ENCODE measurements at places on chromosomes 1 and 21.

- DNase-seq: no peak
Measured at GRCh38 chr1:39405358-39405757, 86.1 kb upstream of the BMP8A start.

DNA sequence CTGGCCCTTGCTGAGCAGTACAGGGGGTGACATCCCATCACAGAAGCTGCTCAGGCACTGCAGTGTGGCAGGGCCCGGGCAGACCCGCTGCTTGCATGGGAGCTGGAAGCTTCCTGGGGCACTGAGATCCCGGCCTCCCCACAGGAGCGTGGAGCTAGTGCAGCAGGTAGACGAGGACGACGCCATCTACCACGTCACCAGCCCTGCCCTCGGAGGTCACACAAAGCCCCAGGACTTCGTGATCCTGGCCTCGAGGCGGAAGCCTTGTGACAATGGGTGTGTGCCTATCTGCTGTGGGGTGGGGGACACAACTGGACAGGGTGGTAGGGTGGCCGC lies 16.4 kb downstream of the FAM151A start:
- DNase-seq: no peak

DNA sequence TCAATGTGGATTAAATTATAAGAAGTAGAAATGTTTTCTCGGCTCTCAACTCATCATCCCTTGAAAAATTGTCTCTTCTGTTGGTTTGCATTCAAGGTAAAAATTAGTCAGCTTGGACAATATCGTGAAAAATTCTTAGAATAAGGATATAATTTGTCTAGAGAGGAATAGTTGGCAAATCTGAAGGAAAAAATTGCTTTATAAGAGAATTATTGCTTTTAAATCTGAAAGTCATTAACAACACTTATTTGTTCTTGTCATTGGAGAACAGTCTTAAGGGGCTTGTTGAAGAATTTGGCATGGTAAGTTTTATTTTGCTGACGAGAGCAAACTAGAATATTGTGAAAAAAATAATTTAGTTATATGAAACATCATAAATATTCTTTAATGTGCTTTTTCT lies 26.4 kb downstream of the ANGPTL1 start:
- no peak for DNase-seq

- DNase-seq: no peak
Measured at GRCh38 chr1:25899792-25900191, 6.4 kb downstream of the STMN1 start.

DNA sequence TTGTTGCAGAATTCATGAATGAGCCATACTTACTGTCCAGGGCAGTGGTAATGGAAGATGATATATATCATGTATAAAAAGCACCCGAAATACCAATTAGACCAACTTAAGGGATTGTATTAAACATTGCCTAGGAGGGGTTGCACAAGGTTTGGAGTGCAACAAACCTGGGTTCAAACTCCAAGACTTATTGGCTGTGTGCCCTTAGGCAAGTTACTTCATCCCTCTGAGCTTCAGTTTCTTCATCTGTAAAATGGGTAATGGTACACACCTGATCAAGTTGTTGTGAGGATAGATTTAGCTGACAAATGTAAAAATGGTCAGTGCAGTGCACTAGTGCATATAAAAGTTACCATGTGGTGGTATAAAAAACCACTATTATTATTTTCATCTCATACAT lies 9.8 kb upstream of the PPP1R15B start:
- DNase-seq: no peak

DNA sequence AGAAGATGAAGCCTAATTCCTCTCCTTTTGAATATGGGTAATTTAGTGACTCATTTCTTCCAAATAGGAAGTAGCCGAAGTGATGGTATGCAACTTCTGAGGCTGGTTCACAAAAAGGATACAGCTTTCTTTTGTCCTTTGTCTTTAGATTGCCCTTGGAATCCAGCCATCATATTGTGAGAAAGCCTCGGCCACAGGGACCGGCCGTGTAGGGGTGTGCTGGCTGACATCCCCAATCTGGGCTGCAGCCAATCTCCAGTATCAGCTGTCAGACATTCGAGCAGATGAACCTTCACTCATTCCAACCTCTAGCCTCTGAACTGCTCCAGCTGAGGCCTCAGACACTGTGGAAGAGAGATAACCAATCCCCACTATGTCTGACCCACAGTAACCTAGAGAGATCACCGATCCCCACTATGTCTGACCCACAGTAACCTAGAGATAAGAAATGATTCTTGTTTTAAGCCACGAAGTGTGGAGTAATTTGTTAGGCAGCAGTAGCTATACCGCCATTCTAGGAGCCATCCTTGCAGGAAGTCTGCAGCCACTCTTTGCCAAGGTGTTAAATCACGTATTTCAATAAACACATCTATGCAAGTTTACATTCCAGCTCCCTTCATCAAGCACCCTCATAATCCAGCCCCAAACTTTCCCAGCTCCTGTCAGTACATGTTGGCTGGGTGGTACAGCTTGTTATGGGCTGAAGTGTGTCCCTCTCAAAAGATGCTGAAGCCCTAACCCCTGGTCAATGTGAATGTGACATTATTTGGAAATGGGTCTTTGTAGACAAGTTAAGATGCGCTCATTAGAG lies 2.9 kb upstream of the DIP2A start:
- DNase-seq: no peak

DNA sequence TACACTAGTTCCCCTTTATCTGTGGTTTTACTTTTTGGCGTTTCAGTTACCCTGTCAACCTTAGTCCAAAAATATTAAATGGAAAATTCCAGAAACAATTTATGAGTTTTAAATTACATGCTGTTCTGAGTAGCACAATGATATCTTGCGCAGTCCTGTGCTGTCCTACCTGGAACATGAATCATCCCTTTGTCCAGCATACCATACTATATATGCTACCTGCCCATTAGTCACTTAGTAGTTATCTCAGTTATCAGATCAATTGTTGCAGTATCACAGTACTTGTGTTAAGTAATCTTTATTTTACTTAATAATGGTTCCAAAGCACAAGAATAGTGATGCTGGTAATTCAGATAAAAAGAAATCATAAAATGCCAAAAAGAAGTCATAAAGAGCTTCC lies 52.7 kb downstream of the AGBL4 start:
- DNase-seq: no peak

DNA sequence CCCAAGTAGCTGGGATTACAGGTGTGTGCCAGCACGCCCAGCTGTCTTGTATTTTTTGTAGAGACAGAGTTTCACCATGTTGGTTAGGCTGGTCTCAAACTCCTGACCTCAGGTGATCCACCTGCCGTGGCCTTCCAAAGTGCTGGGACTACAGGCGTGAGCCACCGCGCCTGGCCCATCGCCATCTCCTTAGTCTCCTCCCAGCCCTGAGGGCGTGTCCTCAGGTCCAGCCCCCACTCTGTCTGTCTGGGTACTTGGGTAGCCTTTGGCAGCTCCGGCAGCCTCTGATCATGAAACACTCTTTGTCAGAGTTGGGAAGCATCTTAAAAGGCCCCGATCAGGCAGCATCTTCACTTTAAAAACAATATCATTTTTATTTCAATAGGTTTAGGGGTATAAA lies 90.3 kb upstream of the DISP3 start:
- no peak for DNase-seq

- no peak for DNase-seq
Measured at GRCh38 chr1:152932170-152932811, 14.7 kb upstream of the SPRR5 start.

DNA sequence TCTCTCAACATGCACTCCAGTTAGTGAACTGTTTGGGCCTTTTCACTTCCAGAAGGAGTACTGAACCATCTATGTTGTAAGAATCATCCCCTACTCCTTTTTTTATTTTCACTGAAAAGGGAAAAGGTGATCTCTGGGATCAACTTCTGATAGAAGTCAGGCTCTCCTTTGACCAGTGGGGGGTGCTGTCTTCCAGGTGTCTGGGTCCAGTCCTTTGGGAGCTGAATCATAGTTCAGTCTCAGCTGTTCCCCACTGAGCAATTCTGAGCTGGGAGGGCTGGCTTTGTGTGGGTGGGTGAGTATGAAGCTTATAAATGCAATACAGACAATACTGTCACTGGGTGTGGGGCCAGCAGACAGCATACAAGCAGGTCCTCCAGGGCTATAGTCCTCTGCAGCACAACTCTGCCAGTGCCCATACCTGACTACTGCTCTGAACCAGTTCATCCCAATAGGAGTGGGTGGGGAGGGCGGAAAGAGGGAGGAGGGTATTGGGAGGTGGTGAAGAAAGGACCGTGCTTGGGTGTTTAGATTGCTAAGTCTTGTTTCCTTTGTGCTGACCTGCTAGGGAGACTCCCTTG lies 12.5 kb upstream of the SARS1 start:
- peak; percentile 58 for DNase-seq

DNA sequence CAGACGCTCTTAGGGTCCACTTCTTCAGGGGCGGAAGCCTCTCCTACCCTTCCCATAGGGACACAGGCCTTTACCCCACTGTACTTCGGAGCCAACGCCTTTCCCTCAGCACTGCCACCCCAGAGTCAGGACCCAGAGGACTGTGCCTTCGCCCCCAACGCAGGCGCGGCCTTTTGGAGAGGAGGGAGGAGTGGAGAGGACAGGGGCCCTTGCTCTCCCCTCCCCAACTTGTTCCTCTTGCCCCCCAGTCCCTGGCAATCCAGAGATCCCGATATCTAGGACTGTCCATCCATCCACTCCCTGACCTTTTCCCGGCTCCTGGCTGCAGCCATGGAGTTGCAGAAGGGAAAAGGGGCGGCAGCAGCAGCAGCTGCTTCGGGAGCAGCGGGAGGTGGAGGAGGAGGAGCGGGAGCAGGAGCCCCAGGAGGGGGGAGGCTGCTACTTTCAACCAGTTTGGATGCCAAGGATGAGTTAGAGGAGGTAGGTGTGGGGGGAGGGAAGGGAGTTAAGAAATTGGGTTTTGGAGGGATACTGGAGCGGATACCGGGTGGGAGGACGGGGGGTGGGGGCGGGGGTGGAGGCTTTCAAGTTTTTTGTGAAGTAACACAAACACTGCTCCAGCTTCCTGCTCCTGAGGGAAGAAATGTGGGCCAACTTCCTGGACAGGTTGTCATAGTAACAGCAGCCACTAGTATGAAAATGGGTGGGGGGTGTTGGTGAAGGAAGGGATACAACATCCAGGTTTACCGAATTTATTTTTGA lies 636 bp downstream of the INTS3 start:
- DNase-seq: peak; percentile 36

DNA sequence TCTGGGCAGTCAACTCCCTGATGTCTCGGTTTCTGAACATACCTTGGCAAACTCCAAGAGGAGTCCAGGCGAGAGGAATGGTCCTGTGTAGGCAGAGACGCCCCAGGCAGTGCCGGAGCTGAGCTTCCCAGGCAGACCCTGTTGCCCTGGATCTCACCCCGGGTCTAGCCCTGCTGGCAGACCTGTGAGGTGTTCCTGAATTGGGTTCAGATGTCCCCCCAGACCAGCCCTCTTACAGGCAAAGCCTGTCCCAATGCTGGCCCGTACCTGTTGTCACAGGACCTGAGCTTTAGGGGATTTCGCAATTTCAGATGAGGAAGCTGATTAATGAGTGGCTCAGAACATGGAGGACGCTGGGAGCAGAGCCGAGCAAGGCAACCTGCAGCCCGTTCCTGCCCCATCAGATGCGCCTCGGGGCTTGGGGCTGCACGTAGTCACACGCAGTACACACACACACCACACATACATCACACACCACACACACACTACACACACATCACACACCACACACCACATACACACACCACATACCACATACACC lies 38.5 kb upstream of the PDE9A start:
- DNase-seq: peak; percentile 51

DNA sequence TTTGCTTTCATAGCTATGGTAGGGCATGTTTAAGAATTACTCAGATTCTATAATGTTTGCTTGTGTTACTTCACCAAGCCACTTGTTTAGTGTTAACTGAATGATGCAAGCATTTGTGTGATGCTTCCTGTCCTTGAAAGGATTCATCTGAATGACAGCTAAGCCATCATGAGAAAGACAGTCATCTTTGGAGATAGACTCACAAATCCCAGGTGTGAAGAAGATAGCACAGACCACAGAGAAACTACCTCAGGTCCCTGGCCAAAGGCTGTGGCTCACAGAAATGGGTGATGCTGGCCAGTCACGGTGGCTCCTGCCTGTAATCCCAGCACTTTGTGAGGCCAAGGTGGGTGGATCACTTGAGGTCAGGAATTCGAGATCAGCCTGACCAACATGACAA lies 321.4 kb downstream of the DPYD start:
- no peak for DNase-seq

DNA sequence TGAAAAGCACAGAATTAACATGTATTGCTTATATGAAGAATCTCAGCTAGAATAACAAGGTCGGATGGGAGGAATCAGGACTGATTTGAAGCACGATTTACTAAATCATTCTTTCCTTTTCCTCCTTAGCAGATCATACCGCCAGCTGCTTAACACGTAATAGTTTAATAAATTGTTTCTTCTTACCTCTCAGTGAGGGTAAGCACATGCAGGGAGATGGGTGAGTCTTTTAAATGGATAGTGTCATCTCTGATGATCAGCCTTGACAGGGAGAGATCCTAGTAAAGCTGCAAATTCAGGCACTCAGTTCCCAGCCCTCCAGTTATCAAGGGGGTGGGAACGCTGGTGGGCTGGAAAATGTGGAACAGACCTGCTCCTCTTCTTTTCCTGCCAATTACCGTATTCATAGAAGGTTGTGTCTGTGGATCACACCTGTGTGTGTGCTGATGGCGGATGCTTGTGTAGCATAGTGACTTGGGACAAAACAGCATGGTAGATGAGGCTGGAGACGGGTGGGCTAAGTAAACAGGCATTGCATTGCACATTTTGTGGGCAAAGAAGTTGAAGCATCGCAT lies 30.7 kb downstream of the NTPCR start:
- DNase-seq: no peak

GRCh38 chr1:43152866-43153265 lies 19.2 kb downstream of the EBNA1BP2 start:
- DNase-seq: no peak

GRCh38 chr1:212454741-212455140 lies 22.0 kb downstream of the NENF start:
- DNase-seq: no peak

GRCh38 chr1:115927971-115928370 lies 48.3 kb upstream of the SLC22A15 start:
- no peak for DNase-seq

DNA sequence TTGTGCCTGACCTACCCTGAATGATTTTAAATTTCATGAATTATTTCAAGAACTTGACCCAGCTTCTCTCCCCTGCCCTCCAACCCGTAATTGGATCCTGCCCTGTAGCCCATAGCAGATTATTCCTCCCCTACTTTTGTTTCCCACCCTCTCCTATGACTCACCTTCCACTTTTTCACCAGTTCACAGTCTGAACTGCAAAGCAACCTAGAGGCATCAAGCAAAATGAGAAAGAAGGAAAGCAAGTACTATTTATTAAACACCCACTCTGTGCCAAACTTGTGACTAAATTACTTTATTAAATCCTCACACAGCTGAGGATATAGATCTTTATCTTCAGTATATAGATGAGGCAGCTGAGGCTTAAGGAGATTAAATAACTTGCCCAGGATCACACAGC lies 20.7 kb upstream of the IKBKE start:
- DNase-seq: no peak
